ENCODE measurements at places on chromosomes 3 and 15.

GRCh38 chr3:133872161-133872560 is 23.5 kb downstream of the RAB6B start:
- no peak for DNase-seq

DNA sequence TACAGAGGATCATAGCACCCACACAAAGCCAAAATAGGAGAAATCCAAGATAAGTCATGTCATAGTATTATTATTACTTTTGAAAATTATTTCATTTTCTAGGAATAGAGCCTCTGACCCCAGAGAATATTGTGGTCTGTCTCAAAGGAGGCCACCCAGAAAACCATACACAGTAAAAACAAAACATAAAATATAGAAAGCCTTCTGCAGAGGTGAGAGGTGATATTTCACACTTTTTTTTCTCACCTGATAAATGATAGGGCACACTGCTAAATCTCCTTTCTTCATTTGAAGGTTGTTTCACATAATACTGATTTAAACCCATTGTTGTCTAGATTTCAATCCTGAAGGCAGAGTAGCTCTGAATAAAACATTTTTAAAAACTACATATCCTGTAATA is 7.0 kb upstream of the CMC1 start:
- no peak for DNase-seq

GRCh38 chr3:69848113-69848512 is 108.8 kb downstream of the MITF start:
- DNase-seq, result no peak

GRCh38 chr15:75531041-75531450 is 48.1 kb downstream of the PTPN9 start:
- no peak for DNase-seq

DNA sequence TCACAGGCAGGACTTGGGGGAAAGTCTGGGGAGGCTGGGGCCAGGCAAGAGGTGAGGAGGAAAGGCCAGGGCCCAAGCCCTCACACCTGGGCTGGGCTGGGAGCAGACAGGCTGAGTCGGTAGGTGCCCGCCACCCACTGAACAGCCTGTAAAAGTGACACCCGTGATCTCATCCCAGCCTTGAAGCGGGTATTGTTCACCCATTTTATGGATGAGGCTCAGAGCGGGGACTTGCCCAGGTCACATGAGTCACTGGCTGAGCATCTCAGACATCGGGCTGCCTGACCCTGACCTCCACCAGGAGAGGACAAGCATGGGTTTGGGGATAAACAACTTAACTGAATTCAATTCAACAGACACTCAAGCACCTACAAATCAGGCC is 52.0 kb upstream of the CTSH start:
- no peak for DNase-seq

DNA sequence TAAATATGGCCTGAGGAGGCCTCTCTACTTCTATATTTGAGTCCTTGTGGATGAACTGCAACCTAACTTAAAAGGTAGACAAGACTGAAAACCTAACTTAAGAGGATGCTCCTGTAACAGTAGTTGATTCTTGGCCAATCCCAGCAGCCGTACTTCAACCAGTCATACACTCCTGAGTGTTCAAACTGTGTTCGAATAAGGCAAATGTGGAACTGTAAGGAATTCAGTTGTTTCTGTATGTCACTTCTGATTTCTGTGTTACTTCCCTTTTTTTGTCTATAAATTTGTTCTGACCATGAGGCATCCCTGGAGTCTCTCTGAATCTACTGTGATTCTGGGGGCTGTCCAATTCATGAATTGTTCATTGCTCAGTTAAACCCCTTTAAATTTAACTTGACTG is 20.5 kb downstream of the GALK2 start:
- no peak for DNase-seq

DNA sequence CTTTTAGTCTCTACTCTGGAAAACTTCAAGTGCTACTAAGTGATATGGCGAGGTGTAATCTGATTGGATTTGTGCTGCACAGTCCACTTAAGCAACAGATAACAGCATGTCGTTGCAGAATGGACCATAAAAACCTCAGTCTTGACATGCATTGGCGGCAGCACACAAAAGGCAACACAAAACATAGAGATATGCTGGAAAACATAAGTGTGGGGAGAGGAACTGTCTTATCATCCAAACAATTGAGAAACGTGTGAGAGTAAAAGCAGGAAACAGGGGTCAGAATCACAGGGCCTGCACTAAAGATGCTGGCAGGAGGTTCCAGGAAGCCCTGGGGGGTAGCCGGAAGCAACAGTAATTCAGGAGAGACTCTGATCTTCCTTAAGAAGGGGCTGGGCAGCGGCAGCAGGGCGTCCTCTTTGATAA is 82.1 kb downstream of the CGNL1 start:
- DNase-seq, result no peak

- peak; percentile 14 for DNase-seq
Observed at GRCh38 chr3:169945313-169945712, 21.3 kb upstream of the SEC62 start.

DNA sequence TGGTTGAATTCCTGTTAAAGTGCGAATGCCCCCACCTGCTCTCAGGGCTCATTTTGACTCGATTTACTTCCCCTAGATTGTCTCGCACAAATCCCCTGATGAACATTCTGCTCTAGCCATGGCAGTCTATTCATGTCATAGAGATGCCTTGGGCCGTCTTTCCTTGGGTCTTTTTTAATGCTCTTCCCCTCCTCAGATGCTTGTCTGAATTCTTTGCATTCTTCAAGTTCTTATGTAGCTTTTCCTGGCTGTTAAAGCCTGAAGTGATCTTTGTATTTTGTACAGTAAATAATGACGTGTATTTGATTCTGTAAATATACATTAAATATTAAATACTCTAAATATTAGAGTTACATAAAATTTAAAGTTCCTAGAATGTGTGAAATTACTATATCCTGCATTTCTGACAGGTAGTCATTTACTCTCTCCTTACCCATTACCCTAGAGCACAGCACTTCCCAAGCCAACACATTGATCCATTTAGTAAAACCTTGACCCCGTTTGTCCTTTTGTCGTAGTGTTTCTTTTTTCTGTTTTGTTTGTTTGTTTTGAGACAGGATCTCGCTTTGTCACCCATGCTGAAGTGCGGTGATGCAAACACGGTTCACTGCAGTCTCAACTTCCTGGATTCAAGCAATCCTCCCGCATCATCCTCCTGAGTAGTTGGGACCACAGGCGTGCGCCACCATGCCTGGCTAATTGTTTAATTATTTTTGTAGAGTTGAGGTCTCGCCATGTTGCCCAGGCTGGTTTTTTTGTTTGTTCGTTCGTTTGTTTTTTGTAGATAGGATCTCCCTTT is 47.9 kb downstream of the YEATS2 start:
- DNase-seq, result no peak

DNA sequence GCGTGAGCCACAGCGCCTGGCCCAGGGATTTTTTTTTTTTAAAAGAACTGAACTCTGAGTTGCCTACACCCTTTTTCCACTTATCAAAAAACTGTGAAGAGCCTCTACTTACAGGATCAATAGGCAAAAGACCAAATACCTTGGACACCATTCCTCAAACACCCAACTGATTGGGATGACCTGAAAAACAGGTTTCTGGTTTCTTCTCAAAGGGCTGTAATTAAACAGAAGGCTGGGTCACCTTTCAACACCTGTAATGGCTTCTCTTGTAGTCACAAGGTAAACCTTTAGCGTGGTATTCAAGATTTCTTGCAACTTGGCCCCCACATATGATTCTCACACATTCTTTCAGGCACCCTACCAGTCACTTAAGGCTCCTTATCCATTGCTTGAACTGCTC is 38.4 kb upstream of the PLXND1 start:
- no peak for DNase-seq

GRCh38 chr3:5017925-5018531 is 38.8 kb downstream of the BHLHE40 start:
- no peak for DNase-seq

DNA sequence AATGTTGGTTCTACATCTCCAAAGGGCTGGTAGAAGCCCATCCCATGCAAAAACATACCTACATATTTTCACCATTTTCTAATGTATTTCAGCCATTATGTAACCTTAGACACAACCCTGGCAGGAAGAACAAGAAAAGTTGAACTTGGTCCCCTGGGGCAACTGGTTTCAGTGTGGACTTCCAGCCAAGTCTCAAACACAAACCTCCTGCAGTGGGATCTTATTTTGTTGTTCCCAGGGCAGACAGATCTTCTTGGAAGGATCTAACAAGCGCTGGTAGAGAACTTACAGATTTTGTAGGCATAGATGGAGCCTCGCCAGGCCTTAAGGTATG is 96.3 kb downstream of the ADAMTS17 start:
- no peak for DNase-seq

GRCh38 chr15:99486371-99487336 is 79.1 kb upstream of the MEF2A start:
- DNase-seq, result no peak

All from activated gamma-delta T cell treated with Interleukin-2 at 50 U/mL for 16 hours (primary cell).